CD4-positive, alpha-beta T cell treated with Interleukin-17A for 4 hours (primary cell): ENCODE measurements at places on chromosomes 1 and 21.

- no peak for DNase-seq
Measured at GRCh38 chr21:32425628-32426027, 13.1 kb downstream of the EVA1C start.

DNA sequence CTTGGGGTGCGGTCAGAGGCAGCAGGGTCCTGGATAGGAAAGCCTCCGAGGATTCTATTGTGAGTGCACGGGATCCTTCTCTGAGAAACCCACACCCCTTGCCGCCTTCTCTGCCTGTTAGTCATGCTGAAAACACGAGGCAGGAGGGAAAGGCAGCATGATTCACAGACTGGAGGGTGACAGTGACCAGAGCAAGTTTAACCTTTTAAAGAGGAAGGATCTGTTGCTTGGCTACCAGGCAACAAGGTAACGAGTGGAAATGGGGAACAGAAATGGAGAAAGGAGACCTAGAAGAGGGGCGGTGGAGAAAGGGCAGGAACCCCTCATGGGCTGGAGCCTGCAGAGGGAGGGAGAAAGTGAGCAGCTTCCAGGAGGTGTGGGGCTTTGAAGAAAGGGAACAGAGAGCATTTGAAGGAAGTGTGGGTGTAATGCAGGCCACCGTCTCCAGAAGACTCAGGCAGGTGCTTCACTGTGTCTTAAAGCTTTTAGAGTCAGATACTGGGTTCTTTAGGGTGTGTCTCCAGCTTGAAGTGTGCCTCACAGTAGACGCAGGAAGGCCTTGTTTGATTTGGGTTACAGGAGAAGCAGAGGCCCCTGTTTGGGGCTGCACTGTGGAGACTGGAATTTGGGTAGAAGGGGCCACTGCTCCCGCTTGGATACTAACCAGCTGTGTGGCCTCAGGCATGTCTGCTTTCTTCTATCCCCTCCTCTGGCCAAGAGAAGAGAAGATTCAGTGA lies 19.1 kb downstream of the OPTC start:
- peak; percentile 70 for DNase-seq

GRCh38 chr1:32878637-32879041 lies 7.7 kb upstream of the HPCA start:
- DNase-seq = no peak

DNA sequence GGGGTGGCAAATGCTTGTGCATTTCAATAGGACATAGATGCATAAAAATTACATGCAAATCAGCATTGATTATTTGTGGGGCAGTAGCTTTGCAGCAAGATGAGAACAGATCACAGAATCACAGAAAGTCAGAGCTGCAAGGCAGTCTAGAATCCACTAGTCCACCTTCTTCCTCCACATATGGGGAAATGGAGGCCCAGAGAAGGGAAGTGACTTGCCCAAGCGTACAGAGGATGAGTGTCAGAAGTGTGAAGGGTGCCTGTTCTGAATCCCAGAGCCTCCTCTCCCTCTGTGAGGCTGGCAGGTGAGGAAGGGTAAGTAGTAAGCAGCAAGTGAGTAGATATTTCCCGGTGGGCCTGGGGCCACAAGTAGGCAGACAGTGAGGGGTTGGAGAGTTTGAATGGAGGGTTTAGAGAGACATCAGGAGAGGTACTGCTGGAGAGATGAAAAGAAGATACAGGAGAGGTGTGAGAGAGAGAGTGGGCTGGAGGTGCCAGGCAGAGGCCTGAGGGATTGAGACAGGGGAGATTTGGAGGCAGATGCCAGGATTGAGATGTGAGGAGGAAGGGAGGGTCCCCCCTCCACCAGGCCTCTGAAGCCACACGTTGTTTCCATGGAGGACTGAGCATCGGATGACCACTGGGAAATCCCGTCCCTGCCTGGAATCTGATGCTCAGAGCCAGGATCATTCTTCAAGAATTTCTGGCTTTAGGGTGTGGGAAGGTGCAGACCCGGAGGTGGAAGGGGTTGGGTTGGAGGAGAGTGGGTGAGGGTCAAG lies 4.8 kb upstream of the MYOG start:
- DNase-seq = no peak

DNA sequence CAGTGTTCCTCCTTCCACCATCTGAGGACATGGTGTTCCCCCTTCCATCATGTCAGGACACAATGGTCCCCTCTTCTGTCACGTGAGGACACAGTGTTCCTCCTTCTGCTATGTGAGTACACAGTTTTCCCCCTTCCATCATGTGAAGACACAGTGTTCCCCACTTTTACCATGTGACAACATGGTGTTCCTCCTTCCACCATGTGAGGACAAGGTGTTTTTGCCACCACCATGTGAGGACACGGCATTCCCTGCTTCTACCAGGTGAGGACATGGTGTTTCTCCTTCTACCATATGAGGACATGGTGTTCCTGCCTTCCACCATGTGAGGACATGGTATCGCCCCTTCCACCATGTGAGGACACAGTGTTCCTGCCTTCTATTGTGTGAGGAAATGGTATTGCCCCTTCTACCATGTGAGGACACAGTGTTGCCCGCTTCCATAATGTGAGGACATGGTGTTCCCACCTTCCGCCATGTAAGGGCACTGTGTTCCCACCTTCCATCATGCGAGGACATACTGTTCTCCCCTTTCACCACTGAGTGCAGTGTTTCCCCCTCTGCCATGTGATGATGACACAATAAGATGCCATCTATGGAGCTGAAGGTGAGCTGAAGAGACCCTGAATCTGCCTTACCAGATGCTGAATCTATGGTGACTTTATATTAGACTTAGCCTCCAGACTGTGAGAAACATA lies 132.3 kb downstream of the FCRL5 start:
- DNase-seq = no peak

- no peak for DNase-seq
Measured at GRCh38 chr21:42538479-42539275, 25.0 kb downstream of the SLC37A1 start.

DNA sequence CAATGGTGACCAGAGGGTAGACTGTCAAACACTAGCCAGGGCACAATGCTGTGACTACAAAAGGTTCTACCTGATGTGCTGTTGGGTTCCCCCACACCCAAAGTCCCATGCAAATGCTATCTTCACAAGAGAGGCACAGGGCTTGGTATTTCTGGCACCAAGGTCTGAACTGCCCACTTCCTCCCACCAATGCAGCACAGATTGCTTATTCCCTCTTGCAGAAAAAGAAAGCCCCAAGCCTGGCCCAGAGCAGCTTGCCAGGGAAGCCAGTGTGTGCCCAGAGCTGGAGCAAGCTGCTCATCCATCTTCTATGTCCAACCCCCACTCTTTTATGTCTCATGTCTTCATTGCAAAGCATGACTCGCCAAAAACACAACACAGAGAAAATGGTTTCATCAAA lies 149.4 kb upstream of the CAMK1G start:
- DNase-seq = no peak

DNA sequence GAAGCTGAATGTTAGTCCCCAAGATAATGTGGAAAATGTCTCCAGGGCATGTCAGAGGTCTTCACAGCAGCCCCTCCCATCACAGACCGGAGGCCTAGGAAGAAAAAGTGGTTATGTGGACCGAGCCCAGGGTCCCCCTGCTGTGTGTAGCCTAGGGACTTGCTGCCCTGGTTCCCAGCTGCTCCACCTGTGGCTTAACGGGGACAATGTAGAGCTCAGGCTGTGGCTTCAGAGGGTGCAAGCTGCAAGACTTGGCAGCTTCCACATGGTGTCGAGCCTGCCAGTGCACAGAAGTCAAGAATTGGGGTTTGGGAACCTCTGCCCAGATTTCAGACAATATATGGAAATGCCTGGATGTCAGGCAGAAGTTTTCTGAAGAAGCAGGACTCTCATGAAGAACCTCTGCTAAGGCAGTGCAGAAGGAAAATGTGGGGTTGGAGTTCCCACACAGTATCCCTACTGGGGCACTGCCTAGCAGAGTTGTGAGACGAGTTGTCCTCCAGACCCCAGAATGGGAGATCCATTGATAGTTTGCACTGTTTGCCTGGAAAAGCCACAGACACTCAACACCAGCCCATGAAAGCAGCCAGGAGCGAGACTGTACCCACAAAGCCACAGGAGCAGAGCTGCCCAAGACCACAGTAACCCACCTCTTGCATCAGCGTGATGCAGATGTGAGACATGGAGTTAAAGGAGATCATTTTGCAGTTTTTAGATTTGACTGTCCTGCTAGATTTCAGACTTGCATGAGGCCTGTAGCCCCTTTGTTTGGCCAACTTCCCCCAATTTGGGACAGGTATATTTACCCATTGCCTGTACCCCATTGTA lies 204.9 kb downstream of the MRPL39 start:
- no peak for DNase-seq

DNA sequence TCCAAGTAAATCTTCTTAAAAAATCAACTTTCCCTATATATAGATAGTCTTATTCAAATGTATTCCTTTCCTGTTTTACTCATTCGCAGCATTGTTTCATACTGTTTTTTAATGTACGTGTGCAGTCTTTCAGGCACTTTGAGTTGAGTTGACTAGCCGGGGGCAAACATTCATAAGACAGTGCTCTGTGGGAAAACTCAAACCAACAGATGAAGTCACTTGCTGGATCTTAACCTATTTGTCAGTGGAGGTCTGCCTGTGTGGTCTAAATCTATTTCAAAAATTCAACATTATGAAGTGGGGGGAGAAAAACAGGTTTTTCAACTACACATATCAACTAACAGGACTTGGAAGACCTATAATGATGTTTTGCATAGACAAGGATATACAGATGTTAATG lies 6.2 kb downstream of the HSD11B1 start:
- DNase-seq = no peak

DNA sequence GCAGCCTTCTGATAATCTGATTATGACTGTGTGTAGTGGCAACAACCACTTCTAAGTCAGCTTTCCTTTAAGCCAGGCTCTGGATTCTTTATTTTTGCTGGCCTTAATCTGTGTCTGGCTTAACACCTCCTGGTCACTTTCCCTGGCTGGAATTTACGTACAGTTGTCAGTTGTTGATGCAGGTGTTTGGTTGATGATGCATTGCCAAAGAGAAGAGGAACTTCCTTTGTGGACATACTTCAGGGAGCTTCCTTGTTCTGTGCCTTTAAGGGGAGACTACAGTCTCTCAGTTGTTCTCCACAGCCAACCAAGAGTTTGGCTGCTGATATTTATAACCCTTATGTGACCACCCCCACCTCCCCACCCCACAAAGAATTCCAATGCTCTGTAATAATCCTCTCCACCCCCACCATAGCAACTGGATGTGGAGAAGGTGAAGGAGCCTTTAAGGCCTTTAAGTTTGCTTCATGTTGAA lies 96.0 kb upstream of the BMP8A start:
- no peak for DNase-seq

DNA sequence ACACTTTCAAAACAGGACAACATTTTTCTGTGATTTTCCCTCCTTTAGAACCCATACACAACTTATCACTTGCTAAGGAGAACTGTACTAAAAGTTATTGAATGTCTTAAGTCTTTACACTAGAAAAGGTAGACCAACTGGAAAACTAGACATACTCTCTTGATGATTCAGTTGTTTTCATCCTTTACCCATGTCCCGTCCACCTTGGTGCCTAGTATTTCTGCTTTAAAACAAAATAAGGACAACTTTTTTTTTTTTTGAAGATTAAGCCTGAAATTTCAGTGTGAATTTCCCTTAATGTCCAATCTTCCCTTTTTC lies 4.5 kb downstream of the CDKN2C start:
- no peak for DNase-seq

GRCh38 chr1:58975888-58976287 lies 192.0 kb upstream of the JUN start:
- no peak for DNase-seq
